ENCODE measurements at places on chromosomes 5 and 9.

GRCh38 chr5:135980620-135981019 is 25.8 kb upstream of the LECT2 start:
- DNase-seq = no peak

DNA sequence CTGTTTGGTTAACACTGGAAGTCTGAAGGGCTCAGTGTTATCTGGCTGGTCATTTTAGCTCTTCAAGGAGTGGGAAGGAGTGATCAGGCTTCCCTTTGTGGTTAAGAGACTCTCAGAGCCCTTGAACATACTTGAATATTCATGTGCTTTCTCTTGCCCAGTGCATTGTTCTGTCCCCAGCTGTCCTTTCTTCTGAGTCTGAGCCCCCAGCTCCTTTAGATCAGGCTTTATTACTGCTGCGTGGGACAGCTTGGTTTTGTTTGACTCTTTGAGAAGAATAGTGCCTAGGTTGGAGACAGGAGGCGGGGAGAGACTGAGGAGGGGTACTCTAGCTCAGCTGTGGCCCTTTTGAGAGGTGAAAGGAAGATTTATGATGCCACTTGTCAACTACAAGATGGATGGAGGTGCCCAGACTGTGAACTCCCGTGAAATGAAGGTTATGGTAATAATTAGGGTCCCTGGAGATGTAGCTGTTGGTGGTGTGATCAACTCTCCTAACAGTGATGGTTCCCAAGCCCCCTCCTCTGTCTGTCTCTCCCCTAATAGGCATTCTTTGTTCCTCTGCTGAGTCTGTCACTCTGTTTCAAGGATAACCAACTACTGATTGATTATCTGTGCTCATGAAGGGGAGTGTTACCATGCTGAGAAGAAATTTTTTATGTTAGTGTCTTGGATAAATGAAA is 83.1 kb upstream of the GLRA1 start:
- DNase-seq = no peak

DNA sequence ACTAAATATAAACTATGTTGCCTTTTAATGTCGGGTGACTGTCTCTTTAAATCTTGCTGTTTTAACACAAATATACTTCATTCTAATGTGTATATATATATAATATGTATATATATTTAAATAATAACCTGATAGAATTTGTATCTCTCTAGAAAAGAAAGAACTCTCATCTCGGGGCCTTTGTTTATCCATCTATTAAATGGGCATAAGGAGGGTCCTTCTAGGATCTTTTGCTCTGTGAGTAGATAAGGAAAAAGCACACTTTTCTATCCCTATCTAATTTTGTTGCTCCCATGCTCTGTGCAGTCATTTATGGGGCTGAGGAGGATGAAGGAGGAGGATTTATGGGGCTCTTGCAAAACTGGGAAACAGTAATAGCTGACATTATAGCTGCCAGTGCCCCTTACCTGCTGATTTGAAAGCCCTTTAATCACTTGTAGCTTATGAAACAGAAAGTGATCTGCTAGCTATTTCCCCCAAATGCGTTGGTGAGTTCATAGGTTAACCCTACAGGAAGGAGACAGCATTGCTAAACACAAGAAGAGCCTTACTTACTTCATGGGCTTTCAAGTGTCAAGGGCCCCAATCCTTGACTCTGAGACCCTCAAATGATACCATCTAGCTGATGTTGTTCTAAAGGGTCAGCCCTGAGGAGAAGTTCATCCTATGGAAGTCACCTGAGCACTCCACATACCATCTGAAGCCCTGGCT is 5.8 kb upstream of the PPARGC1B start:
- no peak for DNase-seq

DNA sequence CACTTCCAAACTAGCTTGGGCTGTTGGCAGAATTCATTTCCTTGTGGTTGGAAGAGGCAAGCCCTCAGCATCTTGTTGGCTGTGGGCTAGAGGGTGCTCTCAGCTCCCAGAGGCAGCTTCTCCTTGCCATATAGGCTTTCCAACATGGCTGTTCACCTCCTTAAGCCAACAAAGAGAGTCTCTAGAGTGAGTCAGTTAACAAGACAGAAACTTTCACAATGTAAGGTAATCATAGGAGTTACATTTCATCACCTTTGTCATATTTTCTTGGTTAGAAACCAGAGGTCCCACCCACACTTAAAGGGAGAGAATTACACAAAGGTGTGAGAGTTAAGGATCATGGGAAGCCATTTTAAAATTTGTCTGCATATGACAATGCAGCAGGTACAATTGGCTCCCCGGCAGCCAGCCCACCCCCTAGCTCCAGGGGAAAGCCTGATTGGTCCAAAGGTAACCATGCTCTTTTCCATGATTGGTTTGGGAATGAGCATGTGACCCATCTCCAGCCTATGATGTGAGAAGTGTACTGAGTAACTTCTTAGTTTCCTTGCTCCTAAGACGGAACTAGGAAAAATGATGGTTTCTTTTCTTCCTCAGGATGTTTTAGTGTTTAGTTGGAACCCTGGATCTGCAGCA is 109.8 kb upstream of the MSX2 start:
- no peak for DNase-seq

DNA sequence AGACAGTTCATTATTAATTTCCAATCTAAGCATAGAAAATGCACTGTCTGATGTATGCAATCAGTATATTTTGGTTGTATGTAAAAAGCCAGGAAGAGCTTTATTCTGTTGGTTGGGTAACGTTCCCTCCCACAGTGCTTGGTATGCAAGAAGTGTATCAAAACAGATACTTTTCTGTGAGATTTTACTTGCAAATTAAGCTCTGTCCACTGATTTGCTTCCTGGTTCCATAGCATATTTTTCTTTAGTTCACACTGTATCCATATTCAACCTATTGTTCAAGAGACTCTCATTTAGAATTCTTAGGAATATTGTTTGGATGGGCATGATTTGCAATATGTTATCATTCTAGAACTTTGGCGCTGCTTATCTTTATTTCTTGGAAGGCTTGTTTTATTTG is 47.4 kb downstream of the RNF180 start:
- DNase-seq = no peak

DNA sequence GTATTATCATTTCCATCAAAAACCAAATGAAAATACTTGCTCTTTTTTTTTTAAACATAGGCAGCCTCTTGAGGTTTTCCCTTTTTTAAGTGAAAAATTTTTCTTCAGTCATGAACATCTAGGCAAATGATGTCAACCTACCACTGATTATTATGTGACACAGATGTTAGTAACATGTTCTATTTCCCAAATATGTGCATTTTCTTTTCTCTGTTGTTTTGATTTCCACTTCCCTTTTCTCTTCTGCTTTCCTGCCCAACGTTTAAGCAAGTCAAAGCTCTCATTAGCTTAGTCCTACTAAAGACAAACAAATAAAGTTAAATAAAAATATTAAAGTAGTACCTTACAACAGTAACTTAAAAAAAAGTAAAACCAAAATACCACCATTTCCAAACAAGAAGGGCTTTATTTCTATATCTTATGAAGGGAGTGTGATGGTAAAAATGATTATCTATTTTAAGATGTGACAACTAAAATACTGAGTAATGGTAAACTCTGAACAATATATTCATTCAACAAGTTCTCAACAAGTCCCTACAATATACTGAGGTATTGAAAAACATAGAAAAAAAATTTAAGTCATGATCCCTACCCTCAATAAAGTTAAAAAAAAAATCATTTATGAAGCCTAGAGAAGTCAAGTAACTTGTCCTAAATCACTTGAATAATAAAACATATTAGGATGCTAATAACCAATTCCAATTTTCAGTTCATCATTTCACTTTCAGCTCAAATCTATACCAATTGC is 9.4 kb downstream of the SLC38A9 start:
- no peak for DNase-seq

DNA sequence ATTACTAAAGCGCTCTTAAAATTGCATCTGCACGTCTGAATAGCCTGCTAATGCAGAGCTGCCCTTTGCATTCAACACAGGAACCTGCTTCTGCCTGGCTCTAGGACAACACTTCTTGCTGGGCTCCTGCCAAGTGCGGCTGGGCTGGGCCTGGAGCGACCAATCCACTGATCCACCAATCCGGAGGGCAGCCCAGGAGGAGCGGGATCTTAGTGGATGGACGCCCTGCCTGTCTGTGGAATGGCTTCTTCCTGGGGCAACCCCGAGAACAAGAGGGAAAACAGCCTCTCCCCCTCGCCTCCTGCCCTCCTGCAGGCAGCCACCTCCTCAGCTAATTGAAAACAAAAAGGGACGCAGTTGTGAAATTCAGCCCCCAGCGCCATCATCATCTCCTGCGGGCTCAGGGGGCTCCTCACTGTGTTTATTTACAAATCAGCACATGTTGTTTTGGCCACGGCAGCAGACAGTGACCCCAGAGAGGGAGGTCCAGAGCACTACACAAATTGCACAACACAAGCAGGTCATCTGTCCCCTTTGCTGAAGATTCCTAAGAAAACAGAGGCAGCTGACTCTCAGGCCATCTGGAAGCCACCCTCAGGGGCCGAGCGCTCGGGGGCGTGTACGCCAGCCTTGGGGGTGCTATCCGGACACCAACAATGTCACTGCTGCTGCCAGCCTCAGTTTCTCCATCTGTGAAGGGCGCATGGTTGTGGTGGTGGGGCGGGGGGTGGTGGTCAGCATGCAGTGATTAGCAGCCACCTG is 57.3 kb downstream of the GADD45G start:
- DNase-seq = no peak

DNA sequence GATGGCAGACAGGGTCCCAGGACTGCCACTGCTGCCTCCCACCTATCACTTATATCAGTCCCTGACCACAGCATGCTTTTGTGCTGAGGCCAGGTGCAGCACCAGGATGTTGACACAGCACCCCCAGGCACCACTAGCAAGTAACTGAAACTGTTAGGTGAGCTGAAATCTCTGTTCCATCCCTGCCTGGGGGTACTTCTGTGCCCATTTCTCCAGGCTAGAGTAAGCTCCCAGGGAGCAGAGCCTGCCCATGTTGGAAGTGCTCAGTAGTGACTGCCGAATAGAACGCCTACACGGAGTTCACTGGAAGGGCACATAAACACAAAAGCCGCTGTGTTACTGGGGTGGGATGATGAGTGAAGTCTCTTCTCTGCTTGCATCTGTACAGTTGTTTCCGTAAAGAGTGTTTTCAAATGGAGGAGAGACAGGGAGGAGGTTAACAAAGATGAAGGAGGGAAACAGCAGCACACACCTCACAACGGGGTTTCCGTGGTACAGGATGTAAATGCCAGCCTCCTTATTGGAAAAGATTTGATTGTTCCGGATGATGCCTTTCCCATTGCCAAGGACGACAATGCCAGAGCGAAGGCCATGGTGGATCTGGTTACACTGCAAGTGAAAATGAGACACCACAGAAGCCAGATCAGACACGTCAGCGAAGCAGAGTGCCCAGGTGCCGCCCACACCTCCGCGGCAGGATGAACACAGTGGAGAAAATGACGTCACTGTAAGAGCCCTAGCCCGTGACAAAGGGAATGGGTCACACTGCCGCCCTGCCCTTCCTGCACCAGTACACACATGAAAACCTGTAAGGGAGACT is 43.1 kb downstream of the POLR1E start:
- DNase-seq = peak; percentile 84

- no peak for DNase-seq
These were observed 211.6 kb downstream of the SLIT3 start for GRCh38 chr5:169089343-169089742.

DNA sequence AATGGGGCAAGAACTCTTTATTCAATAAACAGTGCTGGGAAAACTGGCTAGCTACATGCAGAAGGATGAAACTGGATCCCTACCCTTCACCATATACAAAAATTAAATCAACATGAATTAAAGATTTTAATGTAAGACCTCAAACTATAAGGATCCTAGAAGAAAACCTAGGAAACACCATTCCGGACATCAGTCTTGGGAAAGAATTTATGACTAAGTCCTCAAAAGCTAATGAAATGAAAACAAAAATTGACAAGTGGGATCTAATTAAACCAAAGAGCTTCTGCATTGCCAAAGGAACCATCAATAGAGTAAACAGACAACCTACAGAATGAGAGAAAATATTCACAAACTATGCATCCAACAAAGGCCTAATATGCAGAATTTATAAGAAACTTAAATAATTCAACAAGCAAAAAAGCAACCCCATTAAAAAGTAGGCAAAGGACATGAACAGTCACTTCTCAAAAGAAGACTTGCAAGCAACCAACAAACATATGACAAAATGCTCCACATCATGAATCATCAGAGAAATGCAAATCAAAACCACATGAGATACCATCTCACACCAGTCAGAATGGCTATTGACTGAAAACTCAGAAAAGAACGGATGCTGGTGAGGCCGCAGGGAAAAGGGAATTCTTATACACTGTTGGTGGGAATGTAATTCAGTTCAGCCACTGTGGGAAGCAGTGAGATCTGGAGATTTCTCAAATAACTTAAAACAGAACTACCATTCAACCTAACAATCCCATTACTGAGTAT is 104.3 kb upstream of the MAP3K1 start:
- DNase-seq = peak; percentile 19

- no peak for DNase-seq
These were observed 5.8 kb downstream of the PAEP start for GRCh38 chr9:135567311-135567710.

DNA sequence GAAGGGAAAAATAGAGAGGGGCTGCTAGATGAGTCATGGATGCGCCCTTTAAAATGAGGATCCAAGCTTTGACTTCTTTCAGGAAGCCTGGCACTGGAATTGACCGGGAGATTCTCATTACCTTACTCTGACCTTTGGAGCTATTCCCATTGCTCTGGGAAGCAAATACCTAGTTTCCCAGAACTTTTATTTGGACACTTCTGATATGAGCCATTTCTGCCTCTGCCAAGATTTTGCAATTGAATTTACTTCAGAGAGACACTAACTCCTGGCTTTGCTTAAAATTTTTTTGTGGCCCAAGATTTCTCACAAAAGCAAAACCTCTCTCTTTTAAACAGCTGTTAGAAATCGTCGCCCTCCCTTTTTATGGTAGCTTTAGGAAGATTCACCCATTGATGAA is 15.7 kb upstream of the AGXT2 start:
- DNase-seq = no peak

DNA sequence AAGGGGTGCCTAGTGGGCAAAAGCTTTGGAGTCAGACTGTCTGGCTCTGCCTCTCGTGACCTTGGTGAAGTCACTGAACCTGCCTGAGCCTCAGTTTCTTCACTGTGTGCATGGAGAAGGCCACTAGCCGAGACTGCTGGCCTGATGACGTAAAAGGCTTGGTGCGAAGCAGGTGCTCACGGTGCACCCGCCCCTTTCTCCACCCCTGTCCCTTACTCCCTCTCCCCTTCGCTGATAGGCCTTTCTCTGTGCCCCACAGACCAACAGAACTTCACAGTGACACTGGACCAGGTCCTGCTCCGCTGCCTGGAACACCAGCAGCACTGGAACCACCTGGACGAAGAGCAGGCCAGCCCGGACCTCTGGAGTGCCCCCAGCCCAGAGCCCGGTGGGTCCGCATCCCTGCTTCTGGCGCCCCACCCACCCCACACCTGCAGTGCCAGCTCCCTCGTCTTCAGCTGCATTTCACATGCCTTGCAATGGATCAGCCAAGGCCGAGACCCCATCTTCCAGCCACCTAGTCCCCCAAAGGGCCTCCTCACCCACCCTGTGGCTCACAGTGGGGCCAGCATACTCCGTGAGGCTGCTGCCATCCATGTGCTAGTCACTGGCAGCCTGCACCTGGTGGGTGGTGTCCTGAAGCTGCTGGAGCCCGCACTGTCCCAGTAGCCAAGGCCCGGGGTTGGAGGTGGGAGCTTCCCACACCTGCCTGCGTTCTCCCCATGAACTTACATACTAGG is 10.4 kb downstream of the FPGS start:
- DNase-seq = no peak

- no peak for DNase-seq
These were observed 261.5 kb downstream of the CEMIP2 start for GRCh38 chr9:71506821-71507220.

- peak; percentile 43 for DNase-seq
These were observed 58.1 kb downstream of the MARCHF3 start for GRCh38 chr5:126972062-126972895.

Measured in CD4-positive, alpha-beta T cell treated with Interleukin-1 beta for 1 hour (primary cell).